ENCODE measurements at places on chromosomes 5 and 9. TPM values are rescaled to one million over a fixed set of nuclear protein-coding genes. Genes with fewer than 3 reads are reported as not detected.

GRCh38 chr9:122498883-122499288 lies 11.7 kb upstream of the OR1J2 start:
- peak; percentile 80 for DNase-seq

SVEP1 gene
- 0.24 TPM for total RNA-seq

GRCh38 chr9:127397646-127398274 lies 791 bp downstream of the SLC2A8 start:
- peak; percentile 52 for DNase-seq

IFNA21 gene
- total RNA-seq, result not detected

GRCh38 chr9:3793971-3794383 lies 268.2 kb upstream of the RFX3 start:
- no peak for DNase-seq

PCDHB12 gene
- total RNA-seq, result 2.3 TPM

DNA sequence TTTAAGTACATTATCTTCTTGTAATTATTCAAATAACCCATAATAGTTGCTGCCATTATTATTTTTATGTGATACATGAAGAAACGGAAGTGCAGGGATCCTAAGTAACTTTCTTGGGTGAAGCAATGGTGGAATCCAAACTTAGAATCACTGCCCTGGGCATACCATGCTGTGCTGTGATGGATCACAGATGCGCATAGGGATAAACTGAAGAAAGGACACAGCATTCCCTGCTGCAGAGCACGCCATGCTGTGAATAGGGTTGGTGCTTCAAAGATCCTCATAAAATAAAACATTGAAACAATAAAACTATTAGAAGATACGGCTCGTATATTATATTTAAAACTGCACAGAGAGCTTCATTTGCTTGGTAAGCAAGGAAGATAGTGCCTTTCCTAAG lies 211.7 kb upstream of the ADAMTS16 start:
- DNase-seq, result no peak

SRD5A1 gene
- 31.3 TPM for total RNA-seq
